ENCODE measurements at places on chromosomes 7 and 10.

- DNase-seq = no peak
Measured at GRCh38 chr10:93751832-93752231, 5.9 kb upstream of the LGI1 start.

DNA sequence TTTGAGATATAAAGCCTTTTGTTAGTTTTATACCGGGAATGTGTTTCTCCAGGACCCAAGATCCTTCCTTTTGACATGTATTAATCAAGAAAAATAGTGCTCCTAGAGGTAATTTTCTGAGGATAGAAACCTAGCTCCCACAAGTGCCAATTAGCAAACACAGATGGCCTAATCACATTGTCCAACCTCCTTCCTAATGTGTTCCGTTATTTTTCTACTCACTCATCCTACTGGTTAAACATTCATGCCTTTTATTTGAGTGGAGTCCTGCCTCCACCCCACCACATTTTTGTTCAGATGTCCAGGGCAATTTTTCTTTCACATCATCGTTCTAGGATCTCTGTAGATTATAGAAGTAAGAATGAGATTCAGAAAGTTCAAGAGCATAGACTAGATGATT lies 610.0 kb upstream of the MBL2 start:
- DNase-seq = no peak

DNA sequence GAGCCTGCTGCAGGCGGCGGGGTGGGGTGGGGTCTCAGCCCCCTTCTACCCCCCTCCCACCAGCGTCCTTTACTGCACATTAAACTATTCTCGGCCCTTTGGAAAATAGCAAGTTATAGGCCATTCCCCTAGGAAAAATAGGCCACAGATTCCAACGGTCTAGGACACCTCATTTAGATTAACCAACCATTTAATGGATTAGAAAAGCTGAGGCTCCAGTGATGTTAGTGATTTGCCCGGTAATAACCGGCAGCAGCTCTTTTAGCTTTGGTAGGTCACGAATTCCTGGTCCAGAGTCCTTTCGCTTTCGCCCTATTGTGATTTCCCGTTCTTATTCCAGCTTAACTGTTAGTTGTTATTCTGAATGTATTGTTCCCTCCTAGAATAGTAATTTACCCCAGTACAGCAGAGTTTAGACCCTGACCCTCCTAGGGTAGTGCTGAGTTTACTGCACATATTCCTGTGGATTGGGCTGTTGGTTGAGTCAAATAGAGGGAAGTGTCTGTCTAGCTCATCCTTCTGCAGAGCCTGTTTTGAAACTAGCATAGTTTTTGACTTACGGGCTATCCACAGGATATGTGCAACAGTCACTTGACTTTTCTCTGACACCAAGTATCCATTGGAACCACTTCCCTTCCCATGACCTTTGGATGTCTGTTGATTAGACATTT lies 754 bp downstream of the GSTO1 start:
- DNase-seq = no peak

DNA sequence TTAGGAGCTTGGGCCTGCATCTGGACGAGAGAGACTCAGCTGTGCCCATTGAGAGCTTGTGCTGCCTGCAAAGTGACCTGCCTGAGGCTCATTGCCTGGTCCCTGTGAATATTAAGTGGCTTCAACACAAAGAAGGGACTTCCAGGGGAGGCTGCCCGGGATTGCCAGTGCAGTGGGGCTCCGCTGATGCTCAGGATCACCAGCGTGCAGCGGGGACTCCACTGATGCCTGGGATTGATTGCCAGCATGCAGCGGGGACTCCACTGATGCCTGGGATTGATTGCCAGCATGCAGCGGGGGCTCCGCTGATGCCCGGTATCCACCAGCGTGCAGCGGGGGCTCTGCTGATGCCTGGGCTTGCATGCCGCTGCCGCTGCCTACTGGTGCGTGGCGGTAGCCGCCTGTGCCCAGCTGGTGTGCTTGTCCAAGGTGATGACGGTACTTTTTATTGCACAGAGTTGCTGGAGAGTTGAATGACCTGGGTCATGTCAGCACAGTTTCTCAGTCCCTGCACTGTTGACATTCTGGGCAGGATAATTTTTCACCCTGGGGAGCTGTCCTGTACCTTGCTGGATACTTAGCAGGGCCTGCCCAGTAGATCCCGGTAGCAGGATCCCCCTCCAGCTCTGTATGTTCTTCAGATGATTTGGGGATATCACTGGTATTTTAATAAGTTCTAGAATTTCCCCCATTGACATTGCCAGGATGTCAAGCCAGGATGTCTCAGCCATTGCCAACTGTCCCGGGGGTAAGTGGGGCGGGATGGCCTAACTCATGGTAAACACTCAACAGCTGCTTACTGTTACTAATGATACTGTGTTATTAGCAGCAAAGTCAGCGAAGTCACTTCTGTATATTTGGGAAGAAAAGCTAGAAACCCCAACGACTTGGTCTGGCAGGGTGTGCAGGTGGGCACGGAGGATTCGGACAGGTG lies 13.0 kb downstream of the DOCK1 start:
- no peak for DNase-seq

GRCh38 chr7:156780724-156781455 lies 112.1 kb downstream of the LMBR1 start:
- no peak for DNase-seq

GRCh38 chr10:14330388-14331061 lies at the start of gene FRMD4A:
FRMD4A (minus strand) TSS chr10:14330924.
- no peak for DNase-seq

GRCh38 chr10:22573820-22574569 lies 140.4 kb downstream of the PIP4K2A start:
- peak; percentile 1 for DNase-seq

DNA sequence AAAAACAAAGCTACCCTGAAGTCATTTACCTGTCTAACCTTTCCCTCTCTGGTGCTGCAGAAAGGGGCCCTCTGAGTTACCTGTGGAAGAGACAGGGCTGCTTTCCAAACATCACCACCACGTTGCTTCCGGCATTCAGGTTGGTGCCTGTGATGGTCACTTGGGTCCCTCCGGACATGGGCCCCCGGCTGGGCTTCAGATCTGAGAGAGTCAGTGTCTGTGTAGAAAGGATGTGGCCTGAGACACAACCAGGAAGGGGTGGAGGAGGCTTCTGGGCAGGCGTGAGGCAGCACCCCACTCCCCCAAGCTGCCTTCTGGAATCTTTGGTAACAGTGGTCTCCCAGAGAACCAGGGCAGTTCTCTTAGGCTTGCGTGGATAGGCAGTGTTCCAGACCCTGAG lies 388.9 kb downstream of the PLXNA4 start:
- DNase-seq = no peak

- no peak for DNase-seq
Measured at GRCh38 chr7:91550931-91551330, 286.7 kb downstream of the FZD1 start.

GRCh38 chr10:60182691-60183090 lies 207.0 kb downstream of the ANK3 start:
- DNase-seq = no peak

- DNase-seq = no peak
Measured at GRCh38 chr7:69246758-69247157, 351.5 kb upstream of the AUTS2 start.

DNA sequence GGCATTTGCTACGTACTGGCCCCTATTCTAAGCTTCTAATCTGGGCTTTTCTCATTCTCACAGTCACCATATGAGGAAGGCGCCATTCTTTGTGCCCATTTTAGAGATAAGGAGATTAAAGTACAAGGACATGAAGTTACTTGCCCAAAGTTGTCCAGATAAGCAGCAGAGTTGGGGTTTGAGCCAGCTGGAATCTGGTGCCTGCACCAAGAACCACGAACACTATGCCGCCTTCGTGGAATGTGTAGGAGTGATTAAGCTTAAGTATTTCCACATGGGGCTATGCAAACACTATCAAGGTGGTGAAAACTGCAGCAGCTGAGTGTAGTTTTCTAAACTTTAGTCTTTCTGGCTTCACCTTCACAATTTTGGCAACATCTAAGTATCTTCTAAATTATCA lies 342.7 kb upstream of the ETV1 start:
- no peak for DNase-seq

DNA sequence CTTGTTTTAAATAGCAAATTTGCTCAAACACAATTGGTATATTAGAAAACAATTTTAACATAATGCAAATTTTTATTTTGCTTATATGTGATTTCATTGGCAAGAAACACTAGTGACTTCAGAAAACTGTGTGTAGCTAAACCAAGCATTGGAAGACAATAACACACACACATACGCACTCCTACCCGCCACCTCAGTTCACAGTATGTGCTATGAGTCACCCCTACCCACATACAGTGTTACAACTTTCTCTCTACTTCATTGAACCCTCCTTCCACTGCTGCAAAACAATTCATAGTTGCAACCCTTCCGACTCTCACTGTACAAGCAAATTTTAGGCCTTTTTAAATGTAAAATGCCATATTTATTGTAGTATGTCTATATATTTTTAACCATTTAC lies 119.9 kb upstream of the THSD7A start:
- DNase-seq = no peak

- DNase-seq = no peak
Measured at GRCh38 chr7:5383314-5384098, 40.1 kb downstream of the TNRC18 start.

GRCh38 chr7:114901771-114902170 lies 20.1 kb upstream of the MDFIC start:
- DNase-seq = no peak

DNA sequence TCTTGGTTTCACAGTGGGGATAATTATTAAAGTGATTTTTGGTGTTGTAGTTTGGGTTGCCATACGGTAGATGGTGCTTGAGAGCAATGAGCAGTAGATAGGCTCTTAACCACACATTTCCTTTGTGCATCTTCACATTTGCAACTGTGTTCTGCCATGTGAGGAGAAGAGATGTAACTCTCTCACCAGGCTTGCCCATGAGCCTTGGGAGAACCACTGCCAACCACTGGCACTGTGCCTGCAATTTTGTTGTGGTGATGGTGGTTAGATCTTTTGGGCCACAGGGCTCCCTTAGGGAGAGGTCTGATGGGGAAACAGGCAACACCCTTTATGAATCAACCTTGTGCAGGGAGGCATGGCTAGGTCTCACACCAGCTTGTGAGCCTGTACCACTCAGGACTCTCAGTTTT lies 204.3 kb downstream of the CCDC7 start:
- no peak for DNase-seq

DNA sequence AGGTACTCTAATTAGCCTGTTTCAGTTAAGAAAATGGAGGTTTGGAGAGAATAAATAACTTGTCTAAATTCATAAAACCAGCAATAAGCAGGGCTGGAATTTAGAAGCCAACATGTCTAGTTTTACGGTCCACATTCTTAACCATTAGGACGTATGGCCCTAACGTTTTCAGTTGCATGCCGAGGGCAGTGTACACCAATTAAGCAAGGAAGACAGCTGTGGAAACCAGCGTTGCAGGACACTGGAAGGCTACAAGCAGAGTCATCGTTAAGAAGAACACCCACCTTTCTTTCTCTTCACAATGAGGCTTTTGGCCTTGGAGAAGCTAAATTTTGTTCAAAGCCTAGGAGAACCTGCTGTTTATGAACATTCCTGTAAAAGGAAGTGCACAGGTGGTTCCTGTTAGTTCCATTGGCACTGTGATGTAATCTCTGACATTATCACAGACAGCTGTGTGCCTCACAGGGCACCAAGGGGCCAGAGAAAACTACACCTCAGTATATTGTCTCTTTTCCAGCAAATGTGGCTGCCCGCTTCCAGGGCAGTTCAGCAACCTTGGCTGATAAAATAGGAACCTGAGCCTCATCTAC lies 21.0 kb downstream of the MPP7 start:
- DNase-seq = no peak

GRCh38 chr10:107415446-107415845 lies 250.9 kb upstream of the SORCS1 start:
- no peak for DNase-seq

All from SW 1271 (cell line).